ENCODE measurements at places on chromosomes 6 and 20.

DNA sequence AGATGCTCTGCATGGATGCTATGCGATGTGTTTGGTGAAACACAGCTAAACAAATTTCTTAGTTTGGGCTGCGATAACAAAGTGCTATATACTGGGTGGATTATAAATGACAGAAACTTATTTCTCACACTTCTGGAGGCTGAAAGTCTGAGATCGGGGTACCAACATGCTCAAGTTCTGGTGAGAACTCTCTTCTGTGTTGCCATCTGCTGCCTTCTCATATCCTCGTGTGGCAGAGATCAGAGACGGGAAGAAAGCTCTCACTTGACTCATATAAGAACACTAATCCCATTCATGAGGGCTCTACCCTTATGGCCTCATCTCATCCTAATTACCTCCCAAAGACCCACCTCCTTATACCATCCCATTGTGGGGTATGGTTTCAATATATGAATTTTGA lies 162.0 kb upstream of the DTNBP1 start:
- DNase-seq, result no peak

DNA sequence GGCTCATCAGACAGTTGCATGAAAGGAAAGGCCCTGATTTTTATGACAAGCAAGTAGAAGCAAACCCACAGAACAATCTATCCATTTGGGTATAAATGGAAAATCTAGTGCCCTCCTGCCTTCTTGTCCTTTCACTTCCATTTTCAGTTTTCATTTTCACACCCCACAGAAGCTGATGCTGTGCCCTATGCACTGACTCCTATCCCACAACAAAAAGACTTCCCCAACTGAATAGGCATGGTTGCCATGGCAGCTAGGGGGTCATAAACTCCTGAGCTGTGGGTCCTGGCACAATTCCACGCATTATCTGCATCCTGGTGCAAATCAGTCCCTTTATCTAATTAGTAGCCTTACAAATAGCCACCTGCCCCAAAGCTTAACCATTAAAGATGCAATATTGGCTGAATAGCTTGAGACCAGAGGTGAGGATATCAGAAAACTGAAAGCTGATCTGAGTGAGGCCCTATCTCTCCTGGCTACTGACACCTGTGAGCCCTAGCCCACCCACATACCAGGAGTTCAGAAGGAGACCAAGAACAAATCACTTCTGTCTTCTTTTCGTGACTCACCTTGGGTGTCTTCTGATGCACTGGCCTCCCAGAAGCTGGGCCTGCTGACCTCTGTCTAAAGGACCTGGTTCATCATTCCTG lies 34.9 kb upstream of the HEY2 start:
- no peak for DNase-seq

- no peak for DNase-seq
Observed at GRCh38 chr6:170296423-170296745, 5.5 kb upstream of the DLL1 start.

- DNase-seq, result no peak
Observed at GRCh38 chr6:40138273-40138720, 204.0 kb upstream of the MOCS1 start.

DNA sequence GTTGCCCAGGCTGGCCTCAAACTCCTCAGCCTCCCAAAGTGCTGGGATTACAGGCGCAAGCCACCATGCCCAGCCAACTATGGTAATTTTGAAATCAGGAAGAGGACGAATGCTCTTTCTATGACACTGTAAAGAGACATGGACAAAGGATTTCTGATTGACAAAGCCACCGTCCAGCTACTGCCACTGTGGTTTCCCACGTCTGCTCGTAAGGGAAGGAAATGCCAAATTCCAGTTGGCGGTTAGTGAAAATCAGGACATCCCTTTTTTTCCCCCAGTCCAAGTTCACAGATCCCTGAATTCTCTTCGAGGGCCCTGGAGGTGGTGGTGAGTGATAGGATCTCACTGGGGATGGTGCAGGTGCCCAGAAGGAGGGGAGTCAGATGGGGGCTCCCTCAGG lies 31.2 kb downstream of the SNAI1 start:
- DNase-seq, result no peak

GRCh38 chr6:75489025-75489424 lies 4.6 kb downstream of the FILIP1 start:
- DNase-seq, result no peak

- no peak for DNase-seq
Observed at GRCh38 chr6:136798044-136798443, 5.8 kb upstream of the MAP3K5 start.

DNA sequence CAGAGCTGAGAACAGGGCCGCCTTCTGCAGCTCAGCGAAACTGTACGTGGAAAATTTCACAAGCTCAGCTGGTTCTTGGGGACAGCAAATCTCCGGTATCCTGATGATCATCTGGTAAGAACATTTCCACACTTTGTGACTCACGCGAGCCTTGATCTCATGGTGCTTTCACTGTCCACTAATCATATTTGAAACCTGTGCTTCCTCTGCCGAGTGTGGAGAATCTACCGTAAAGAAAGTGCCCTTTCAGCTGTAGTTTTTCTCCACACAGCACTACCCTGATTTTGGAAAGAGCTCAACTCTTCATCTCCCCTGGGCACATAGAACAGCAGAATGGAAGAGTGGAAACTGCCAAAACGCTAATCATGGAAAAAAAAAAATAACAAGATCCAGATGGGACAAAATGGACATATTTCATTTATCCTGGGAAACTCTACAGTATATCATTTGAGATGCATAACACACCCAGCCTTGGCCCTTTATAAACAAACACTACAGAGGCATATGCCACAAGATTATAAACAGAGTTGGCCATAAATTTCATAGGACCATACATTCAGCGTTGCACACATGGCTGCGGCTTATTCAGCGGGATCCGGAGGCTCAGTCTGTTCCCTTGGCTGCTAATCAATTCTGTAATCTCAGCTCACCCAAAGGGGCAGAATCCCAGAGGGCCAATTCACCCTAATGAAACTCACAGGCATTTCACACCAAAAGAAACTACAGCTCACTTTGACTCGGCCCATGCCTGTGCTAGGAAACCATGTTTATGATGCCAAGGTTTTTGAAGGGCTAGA lies 434.5 kb downstream of the HDGFL1 start:
- DNase-seq, result no peak

DNA sequence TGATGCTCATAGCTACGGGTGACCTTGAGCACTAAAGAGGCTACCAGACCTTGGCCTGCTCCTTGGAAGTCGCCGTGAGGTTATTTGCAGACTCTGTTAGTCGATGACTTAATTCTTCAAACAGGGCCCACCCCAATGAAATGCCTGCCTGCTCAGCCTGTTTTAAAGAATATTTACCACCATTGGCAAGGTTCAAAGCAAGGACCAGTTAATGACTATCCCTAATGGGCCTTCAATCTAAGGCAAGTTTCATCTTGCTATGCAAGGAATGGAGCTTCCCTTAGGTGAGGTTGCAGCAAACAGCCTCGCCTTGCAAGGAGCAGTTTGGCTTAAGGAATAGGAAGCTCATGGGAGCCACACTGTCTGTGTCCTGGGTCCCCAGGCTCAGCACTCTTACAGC lies 22.9 kb upstream of the SPO11 start:
- no peak for DNase-seq

- DNase-seq, result no peak
Observed at GRCh38 chr6:131084982-131085381, 21.9 kb upstream of the EPB41L2 start.

DNA sequence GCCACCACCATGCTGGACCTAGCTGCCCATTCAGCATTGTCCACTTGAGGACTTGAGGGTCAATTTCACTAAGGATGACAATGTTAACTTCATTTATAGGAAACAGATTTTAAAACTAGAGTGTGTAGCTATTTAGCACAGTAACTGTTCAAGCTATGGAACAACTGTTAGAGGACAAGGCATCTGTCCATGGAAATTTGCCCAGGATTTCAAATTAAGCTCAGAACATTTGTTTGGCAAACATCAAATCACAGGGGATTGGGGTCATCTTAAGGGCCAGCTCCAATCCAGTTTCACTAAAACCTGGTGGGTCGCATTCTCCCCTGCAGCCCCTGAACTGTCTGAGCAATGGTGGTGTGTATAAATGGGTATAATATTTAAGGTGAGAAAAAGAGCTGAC lies 35.1 kb downstream of the PM20D2 start:
- DNase-seq, result no peak

DNA sequence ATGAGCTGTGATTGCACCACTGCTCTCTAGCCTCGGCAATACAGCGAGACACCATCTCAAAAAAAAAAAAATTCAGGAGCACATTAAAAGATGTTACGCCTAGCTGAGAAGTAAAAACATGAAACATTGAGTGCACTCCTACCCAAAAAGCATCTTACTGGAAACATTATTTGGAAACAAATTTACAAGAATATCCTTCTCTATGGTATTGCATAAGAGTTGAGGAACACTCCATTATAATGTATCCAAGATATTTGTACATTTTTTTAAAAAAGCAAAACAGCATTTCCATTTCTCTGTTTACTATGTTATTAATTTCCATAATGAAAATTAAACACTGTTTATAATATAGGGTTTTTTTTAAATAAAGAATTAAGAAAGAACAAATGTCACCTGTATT lies 48.6 kb downstream of the FAM8A1 start:
- no peak for DNase-seq

- no peak for DNase-seq
Observed at GRCh38 chr20:24656391-24656790, 187.0 kb downstream of the SYNDIG1 start.

- DNase-seq, result no peak
Observed at GRCh38 chr20:33192912-33193501, 24.1 kb upstream of the BPIFA3 start.

DNA sequence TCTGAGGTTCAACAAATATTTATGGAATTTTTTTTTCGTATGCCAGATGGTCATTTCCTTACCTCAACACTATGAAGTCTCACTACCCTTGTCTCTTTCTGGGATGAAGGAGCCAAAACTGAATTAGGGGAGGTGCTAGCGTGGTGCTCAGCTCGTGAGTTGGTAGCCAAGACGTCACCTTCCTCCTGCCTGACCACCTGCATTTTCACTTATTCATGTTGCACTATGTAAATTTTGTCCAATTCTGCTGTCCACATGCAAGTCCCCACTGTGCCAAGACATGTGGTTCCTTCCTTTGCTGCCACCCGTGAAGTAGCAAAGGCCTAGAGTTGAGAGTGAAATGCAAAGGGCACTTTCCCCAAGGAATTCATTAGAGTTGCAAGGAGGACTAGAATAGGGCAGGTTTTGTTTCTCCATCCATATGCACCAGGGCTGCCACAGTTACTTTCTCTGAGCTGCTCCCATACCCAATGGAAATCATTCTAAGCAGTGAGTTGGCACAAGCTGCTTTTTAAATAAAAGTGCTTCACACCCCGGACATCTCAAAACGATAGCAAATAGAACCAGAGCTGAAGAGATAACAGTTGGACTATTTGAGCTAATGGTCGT lies 591.3 kb upstream of the NOX3 start:
- DNase-seq, result no peak

- DNase-seq, result no peak
Observed at GRCh38 chr6:41014780-41015179, 24.2 kb downstream of the UNC5CL start.

GRCh38 chr6:40252531-40253258 lies 318.4 kb upstream of the MOCS1 start:
- no peak for DNase-seq

DNA sequence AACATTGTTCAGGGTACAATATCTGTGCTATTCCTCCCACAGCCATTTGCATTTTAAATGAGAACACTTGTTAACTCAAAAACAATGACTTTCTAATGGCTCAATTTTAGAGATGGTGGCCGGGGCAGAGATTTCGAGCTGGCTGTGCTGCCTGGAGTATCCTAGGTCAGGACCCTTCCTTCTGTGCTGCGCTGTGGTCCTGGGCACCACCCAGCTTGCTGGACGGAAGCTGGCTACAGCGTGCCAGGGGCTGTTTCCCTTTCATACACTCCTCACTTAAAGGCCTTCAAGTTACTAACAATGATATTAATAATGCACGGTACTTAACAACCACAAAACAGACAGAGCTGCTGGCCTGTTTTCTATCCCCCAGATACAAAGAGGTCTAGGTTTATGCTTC lies 194.4 kb upstream of the CST7 start:
- DNase-seq, result no peak

DNA sequence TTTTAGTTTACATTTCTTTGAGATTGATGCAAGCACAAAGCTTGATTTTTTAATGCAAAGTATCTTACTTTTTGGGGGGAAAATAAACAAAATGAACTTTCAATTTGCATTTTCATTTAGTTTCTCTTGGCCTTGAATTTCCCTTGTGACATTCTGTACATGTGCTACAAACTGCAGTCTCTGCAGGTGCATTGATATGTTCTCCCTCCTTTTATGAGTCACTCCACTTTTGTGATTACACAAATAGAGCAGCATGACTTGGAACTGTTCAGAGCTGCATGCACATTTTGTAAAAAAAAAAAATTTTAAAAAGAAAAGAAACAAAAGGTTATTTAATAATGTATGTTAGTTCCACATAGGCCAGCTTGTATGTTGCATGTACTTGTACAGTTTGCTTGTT lies 220.0 kb upstream of the KCNQ5 start:
- no peak for DNase-seq

GRCh38 chr6:162050579-162050978 lies 677.0 kb downstream of the PRKN start:
- no peak for DNase-seq

DNA sequence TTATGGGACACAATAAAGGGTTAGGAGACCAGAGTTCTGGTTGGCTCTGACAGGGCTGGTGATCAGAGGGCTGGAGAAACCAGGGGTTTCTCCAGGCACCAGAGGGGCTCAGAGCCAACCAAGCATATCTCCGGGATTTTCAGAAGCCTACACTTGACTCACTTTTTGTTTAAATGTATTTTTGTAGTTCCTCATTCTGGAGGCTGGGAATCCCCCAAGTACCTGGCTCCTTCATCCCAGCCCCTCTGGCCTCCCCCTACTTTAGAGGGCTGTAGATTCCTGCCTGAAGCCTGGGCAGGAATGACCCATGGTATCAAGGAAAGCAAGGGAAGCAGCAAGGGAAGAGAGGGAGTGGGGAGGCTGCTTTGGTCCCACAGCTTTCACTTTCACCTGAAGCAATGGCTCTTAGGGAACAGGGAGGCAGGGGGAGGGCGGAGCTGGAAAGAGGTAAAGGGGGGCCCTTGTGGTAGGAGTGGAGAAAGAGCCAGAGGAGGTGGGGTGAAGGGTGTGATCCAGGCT lies 973 bp downstream of the CD40 start:
- DNase-seq, result no peak

GRCh38 chr20:13111249-13111911 lies 102.6 kb downstream of the SPTLC3 start:
- no peak for DNase-seq

- no peak for DNase-seq
Observed at GRCh38 chr6:110534731-110535492, 58.5 kb upstream of the SLC22A16 start.

DNA sequence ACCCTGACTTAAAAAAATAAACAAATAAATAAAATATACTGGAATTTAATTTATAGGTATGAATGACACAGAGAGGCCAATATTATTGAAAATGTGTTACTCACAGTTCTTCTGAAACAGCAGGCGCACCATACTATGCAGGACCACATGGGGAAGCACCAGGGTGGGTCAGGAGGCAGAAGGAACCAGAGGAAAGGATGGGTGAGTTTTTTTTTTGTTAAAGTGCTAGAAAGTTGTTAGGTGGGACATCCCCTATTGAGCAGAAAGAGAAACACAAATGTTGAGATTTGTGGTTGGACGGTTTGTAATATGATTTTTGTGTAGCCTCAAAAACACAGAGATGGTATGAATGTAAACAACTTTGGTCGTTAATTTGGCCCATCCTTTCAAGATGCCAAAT lies 26.0 kb downstream of the PTPRA start:
- no peak for DNase-seq

Data from NCI-H2107 (cell line).